AML-193 (cell line): ENCODE measurements at places on chromosomes 2 and 18.

GRCh38 chr18:13570856-13571495, 155.4 kb downstream of the FAM210A start:
- DNase-seq, result no peak

DNA sequence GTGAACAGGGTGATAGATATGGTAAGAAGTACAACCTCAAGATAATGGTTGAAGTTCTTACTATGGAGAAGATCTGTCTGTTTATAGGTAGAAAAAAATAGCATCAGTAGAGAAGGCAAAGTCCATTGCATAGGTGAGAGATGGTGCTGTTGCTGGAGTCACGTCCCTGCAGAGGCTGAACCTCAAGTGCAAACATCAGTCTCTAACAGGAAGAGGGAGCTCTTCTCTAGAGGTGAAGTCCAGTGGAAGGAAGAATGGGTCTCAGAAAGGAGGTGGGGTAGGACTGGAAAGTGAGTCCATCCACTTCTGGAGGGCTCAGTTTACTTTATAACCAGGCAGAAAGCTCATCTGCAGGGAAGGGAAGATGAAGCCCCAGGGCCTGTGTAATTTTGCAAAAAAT, 337.7 kb downstream of the MEIS1 start:
- DNase-seq, result no peak

DNA sequence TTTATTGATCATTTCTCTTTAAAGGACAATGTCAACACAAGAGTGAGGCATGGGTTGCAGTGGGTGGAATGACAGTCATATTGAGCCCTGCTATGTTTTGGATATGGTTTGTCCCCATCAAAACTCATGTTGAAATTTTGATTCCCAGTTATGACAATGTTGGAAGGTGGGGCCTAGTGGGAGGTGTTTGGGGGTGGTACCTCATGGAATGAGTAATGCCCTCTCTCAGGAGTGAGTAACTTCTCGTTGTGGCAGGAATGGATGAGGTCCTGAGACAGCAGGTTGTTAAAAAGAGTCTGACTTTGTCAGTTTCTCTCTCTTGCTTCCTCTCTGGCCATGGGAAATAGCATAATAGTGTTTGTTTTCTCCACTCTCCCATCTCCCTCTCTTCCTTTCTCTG, 345.3 kb downstream of the DCC start:
- no peak for DNase-seq

DNA sequence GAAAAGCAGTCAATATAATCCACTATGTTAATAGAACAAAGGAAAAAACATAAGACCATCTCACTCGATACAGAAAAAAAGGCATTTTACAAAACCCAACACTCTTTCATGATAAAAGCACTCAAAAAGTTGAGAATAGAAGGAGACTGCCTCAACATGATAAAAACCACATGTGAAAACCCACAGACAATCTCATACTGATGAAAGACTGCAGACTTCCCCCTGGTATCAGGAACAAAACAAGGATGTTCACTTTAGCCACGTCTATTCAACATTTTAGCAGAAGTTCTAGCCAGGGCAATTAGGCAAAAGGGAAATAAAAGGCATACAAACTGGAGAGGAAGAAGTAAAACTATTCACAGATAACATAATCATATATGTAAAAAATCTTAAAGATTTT, 285.9 kb downstream of the EIPR1 start:
- DNase-seq, result no peak

- peak; percentile 2 for DNase-seq
Observed at GRCh38 chr2:155690785-155691184, 641.7 kb downstream of the NR4A2 start.

DNA sequence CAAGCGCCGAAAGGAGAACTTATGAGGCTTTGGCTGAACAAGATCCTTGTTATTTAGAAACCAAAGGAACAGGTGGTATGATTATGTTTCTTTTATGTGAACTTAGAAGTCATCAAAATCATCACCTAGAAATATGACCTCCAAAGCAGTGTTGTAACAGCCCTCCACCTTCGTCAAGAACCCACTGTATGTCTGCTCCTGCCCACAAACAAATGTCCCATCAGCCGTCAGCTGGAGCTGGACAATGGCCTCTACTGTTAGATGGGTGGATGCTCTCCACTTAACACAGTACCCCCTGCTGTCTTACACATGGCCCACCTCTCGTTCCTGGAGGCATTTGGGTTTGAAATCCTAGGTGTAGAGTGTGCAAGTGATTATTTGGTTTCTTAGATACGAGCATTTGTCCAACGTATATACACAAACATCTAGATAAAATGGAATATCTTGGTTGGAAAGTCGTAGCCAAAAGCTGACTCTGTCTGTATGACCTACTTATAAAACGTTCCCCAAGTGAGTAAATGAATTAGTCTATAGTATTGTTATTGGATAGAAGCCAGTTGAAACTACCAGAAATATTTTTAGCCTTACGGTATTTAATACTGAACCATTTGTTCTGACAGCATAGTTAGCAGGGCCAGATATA, 113.0 kb downstream of the CRIM1 start:
- DNase-seq, result no peak

GRCh38 chr2:119407430-119408220, 24.0 kb upstream of the TMEM37 start:
- peak; percentile 33 for DNase-seq

- DNase-seq, result no peak
Observed at GRCh38 chr2:232345251-232345650, 33.3 kb upstream of the ALPP start.

GRCh38 chr2:224252631-224253030, 149.3 kb downstream of the FAM124B start:
- no peak for DNase-seq

DNA sequence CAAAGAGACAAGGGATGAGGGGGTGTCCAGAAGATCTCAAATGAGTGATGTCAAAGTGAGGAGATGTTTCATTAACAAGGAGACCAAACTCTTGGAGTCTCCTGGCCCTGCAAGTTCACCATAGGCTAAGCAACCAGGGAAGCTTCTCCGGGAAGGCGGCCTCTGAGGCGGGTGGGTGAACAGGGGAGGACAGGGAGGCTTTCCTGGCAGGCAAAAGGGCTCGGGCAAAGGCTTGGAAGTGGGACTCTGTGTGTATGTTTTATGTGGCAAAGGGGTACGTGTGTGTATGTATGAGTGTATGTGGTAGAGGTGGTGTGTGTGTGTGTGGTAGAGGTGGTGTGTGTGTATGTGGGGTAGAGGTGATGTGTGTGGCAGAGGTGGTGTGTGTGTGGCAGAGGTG, 163.9 kb downstream of the DYSF start:
- no peak for DNase-seq

DNA sequence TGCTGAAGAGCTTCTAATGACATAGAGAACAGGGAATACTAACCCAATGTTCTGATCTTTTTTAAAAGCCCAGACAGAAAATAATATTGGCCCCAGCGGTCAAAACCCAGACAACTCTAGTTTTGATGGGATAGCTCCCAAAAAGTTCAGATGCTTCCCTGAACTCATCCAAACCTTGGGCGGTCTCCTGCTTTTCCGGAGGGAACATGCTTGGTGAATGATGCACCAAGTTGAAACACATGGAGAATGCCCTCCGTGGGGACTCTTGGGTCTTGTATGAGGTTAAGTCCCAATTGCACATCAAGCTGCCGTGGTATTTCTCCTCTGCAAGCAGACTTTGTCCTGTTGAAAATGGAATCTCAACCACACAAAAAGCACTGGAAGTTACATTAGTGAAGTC, 120.7 kb upstream of the CTAGE1 start:
- DNase-seq, result no peak

DNA sequence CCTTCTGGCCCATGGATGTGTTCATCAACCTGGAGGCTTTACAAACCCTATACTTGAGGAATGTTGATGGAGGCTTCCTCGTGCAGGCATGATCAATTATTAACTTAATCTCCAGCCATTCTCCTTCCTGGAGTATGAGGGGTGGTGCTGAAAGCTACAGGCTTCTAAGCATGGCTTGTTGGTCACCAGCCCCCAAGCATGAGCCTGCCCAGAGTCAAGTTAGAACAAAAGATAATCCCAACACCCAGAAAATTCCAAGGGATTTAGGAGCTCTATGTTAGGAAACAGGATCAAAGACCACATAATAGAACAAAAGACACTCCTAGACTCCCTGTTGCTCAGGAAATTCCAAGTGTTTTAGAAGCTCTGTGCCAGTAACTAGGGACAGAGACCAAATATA, 63.1 kb downstream of the FAM171B start:
- no peak for DNase-seq

DNA sequence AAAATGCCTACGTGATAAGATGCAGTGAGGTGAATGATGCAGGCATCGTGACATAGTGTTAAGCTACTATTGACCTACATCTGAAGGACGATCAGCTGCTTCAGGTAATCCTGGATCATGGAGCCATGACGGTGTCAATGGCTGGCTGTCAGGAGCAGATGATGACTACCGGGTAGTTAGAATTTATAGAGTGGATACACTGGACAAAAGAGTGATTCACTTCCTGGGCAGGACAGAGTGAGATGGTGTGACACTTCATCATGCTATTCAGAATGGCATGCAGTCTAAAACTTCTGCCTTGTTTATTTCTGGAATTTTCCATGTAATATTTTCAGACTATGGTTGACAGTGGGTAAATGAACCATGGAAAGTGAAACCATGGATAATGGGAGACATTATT, 29.5 kb downstream of the METTL8 start:
- DNase-seq, result no peak

DNA sequence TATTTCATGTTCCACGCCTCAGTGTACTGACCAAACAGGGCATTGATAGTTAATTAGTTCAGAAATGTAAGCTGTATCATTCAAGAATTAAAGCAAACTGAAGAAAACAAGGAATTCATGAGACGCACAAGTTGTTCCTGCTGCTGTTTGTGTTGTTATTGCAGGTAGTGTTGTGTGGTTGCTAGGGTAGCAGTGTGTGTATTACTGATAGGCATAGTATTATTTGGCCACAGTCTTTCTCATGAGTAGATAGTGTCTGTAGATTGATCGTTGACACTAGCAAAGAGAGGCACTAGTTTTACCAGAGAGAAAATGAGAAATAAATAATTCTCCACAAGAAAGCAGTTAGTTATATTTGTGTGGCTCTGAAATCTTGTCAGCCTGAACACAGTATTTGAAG, 548.6 kb downstream of the LRP1B start:
- no peak for DNase-seq

- DNase-seq, result no peak
Observed at GRCh38 chr2:52622266-52622665, 1145.3 kb upstream of the CHAC2 start.

DNA sequence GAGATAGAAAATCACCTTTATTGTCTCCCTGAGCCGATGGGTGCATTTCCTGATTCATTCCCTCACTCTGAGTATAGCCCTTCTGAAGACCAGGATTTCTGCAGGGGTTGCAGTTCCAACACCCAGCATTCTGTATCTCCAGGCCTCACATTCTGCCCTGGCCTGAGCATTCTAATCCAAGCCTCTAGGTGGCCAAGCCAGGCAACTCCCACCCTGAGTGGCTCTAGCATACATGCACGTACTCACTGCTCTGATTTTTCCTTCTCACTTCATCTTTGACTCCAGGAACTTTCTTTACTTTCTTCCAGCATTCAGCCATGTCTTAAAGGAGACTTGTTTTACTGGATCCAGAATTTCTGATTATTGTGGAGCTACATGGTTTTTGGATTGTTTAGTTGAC, 100.7 kb upstream of the STK39 start:
- DNase-seq, result peak; percentile 22

GRCh38 chr2:19810637-19811036, 91.1 kb downstream of the TTC32 start:
- DNase-seq, result no peak

DNA sequence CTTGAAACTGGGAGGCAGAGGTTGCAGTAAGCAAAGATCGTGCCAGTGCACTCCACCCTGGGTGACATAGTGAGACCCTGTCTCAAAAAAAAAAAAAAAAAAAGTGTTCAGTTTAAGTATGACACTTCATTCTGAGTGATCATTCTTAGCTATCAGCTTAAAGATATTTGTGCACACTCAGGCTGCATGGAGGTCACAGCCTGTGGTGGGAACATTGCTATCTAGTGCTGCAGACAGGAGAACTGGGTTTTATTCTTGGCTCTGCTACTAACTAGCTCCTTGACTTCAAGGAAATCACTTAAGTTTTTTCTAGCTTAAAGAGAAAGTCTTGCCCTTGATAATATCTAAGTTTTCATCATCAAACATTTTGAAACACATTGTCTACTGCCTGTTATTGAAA, 391.3 kb upstream of the CDH7 start:
- DNase-seq, result no peak

GRCh38 chr2:217279556-217279955, 419.7 kb upstream of the TNP1 start:
- no peak for DNase-seq

DNA sequence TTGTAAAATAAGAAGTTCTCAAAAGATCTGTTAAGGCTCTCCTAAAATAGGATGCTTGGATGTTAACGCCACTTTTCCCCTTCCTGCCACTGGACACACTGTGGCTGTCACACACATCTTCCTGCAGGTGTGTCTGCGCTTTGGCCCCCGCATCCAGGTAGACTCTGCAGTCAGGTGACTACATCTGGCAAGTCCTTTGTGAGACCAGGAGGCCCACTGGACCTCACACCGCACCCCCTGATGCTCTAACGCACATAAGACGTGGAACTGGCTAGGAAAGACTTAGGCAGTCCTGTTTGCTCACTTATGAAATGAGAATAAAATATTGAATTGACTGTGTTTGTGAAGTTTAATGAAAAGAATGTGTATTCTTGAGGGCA, 67.6 kb upstream of the PXDN start:
- DNase-seq, result no peak

- DNase-seq, result no peak
Observed at GRCh38 chr2:120589771-120590608, 145.7 kb upstream of the GLI2 start.

DNA sequence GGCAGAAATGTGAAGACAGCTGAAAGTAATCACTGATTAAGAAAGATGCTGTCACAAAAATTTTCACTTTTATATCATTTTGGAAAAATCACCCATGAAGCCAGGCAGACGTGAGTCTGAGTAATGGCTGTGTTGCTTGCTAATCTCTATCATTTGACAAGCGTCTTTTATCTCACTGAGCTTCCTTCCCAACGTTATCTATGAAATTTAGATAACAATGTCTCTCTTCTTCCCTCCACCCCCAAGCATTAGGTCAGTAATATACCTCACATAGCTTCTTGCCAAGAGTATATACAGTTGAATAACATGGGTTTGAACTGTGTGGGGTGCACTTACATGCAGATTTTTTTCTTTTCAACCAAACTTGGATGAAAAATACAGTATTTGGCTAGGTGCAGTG, 388.6 kb upstream of the NRXN1 start:
- no peak for DNase-seq
